Fibroblast of mammary gland (primary cell): ENCODE measurements at places on chromosomes 12 and 14.

GRCh38 chr12:67111182-67111581, 158.0 kb upstream of the CAND1 start:
- no peak for DNase-seq

GRCh38 chr14:51073731-51074130, 21.2 kb downstream of the TRIM9 start:
- peak; percentile 25 for DNase-seq

GRCh38 chr12:117853600-117853999, 115.2 kb downstream of the KSR2 start:
- peak; percentile 41 for DNase-seq

- DNase-seq, result no peak
These were observed 159.6 kb downstream of the KCNA5 start for GRCh38 chr12:5203274-5203673.
